ENCODE measurements at places on chromosomes 7 and 10. TPM values are rescaled to one million over a fixed set of nuclear protein-coding genes. Genes with fewer than 3 reads are reported as not detected.

Gene XRCC2
- 6.7 TPM for total RNA-seq

Gene AOAH
- not detected for total RNA-seq

Gene NME8
- not detected for total RNA-seq

Gene SHH
- 0.20 TPM for total RNA-seq

Gene JCAD
- 49.9 TPM for total RNA-seq

Gene FGFBP3
- 0.28 TPM for total RNA-seq

Gene ASB4
- total RNA-seq = not detected

Gene CCDC3
- total RNA-seq = 0.66 TPM

Gene PLCE1
- 0.04 TPM for total RNA-seq

Gene TES
- total RNA-seq = 94.1 TPM

Gene GPER1
- total RNA-seq = 2.0 TPM

Gene TMEM236
- total RNA-seq = 0.11 TPM

Gene TEX36
- not detected for total RNA-seq

Gene GPNMB
- 0.59 TPM for total RNA-seq

Gene OR2A12
- not detected for total RNA-seq

Gene NUP205
- 78.0 TPM for total RNA-seq

Gene CAV1
- 1,552 TPM for total RNA-seq

Gene TAS2R5
- total RNA-seq = 0.53 TPM

Gene LBX1
- total RNA-seq = not detected

Gene JAKMIP3
- total RNA-seq = 0.07 TPM

Gene POM121C
- 5.1 TPM for total RNA-seq

Gene TFEC
- 15.4 TPM for total RNA-seq

Gene AGR3
- total RNA-seq = not detected

Gene C10orf67
- not detected for total RNA-seq

Gene HOXA10
- 0.14 TPM for total RNA-seq

Gene LIPN
- total RNA-seq = not detected

Gene VAX1
- total RNA-seq = not detected

Gene PHKG1
- total RNA-seq = 0.59 TPM

Gene MYO3A
- total RNA-seq = not detected

Gene SYT15
- total RNA-seq = 0.21 TPM

Gene SPDYE9
- not detected for total RNA-seq

Gene CALML5
- total RNA-seq = not detected

Gene FEZF1
- total RNA-seq = not detected

Gene EIF4EBP2
- 20.5 TPM for total RNA-seq

Gene SRRT
- 56.7 TPM for total RNA-seq

Gene CALHM3
- total RNA-seq = not detected

Gene AKR1C3
- total RNA-seq = 91.7 TPM

Gene VIM
- 5,223 TPM for total RNA-seq

Gene ANKRD2
- 0.78 TPM for total RNA-seq

Gene ANKRD26
- 6.5 TPM for total RNA-seq

Gene NPSR1
- total RNA-seq = not detected

Gene ALOX5
- total RNA-seq = 0.40 TPM

Gene THNSL1
- total RNA-seq = 4.0 TPM

Gene CYP3A5
- not detected for total RNA-seq

Gene ASAH2
- total RNA-seq = 0.46 TPM

Gene KNDC1
- total RNA-seq = not detected

Gene HABP2
- not detected for total RNA-seq

Gene EPHA1
- under 0.01 TPM for total RNA-seq

Gene SPDYE16
- total RNA-seq = not detected

Gene LRRD1
- total RNA-seq = not detected

Gene MRPS33
- 31.2 TPM for total RNA-seq

Gene KCNIP2
- 0.25 TPM for total RNA-seq

Gene POLR2J2
- total RNA-seq = 1.7 TPM

Gene ZNF679
- total RNA-seq = not detected

Gene PAX4
- total RNA-seq = not detected

Gene OR9A2
- total RNA-seq = not detected

Gene CCDC172
- not detected for total RNA-seq

Gene CPA1
- total RNA-seq = not detected

Gene ADAMTS14
- under 0.01 TPM for total RNA-seq

Measured in pulmonary artery endothelial cell (primary cell).